ENCODE measurements at places on chromosomes 2 and 18. TPM values are rescaled to one million over a fixed set of nuclear protein-coding genes. Genes with fewer than 3 reads are reported as not detected.

Gene KCNK3
- total RNA-seq: 2.1 TPM

Gene RESP18
- not detected for total RNA-seq

Gene GPR45
- not detected for total RNA-seq

DNA sequence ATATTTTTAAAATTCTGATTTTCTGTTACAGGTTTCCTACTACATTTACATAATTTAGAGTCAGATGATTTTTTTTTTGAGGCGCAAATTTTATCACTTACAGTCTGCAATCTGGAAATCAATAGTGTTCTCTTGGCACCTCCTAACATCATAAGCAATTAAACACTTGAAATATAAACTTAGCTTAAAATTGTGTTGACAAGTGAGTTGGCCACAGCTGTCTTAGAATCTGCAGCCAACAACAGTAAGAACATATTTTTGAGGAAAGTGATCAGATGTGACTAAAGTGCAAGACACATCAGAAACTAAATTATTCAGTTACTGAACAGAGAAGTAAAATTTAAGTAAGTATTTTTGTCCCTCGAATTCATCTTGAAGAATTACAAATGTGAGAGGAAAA is 726.7 kb upstream of the LRATD1 start:
- no peak for DNase-seq

DNA sequence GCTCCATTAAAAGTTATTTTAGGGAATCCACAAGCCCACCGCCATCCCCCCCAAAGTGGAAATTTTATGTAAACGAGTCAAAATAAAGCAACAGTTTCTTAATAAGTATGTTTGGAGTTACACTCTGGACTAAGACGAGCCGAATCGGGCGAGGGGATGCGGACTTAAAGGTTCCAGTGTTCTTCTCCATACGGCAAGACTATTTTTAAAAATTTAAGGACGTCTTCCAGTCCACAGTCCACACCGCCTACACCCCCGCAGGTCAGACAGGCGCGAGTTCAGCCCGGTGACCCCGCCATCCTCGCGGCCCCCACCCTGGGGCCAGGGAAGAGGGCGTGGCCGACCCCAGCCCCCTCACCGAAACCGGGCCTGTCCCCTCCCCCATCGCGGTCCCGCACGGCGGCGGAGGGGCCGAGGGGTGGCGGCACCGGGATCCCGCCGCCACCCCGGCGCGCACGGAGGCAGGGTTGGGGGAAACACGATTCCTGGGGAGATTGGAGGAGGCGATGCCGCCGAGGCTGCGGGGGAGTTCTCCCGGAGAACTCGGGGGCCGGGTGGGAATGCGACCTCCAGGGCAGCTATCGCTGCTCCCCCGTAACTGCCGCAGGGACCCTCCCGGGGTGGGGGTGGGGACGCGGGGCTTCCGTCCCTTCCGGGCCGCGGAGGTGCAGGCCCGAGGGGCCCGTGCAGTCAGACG is 24.5 kb upstream of the SMAD7 start:
- DNase-seq: no peak

- no peak for DNase-seq
Observed at GRCh38 chr2:236338495-236339184, 74.4 kb upstream of the ASB18 start.

DNA sequence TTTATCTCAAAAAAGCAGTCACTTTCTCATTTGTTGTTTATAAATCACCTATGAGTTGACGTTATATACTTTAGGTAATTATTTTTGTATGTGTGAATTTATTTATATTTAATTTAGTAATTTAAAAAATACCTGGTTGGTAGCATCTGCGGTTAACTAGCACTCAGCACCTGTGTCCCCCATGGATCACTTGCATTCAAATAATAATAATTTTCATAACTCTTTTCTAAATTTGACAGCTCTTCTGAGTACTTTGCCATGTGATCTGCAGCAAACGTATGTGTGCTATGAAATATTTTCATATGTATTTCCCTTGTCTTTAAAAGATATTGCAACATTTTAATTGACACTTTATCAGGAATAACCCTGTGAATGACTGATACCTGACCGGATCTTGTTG is 88.1 kb downstream of the CMPK2 start:
- DNase-seq: no peak

- DNase-seq: no peak
Observed at GRCh38 chr18:41326311-41326710, 628.7 kb upstream of the PIK3C3 start.

GRCh38 chr2:3643371-3644245 is 14.4 kb upstream of the ALLC start:
- no peak for DNase-seq

- DNase-seq: no peak
Observed at GRCh38 chr2:134368009-134368817, 114.3 kb downstream of the MGAT5 start.

DNA sequence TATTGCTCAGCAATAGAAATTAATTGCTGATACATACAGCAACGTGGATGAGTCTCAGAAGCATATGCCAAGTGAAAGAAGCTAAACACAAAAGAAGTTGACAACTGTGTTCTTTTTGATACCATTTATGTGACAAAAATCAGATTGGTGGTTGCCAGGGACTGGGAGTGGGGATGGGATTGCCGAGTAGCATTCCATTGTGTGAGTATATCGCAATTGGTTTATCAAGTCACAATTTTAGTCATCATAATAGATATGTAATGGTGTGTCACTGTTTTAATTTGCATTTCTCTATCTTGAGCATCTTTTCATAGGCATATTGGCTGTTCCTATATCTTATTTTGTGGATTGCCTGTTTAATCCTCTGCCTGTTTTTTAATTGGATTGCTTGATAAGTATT is 20.9 kb downstream of the STRADB start:
- no peak for DNase-seq

Gene CCBE1
- total RNA-seq: 5.4 TPM

DNA sequence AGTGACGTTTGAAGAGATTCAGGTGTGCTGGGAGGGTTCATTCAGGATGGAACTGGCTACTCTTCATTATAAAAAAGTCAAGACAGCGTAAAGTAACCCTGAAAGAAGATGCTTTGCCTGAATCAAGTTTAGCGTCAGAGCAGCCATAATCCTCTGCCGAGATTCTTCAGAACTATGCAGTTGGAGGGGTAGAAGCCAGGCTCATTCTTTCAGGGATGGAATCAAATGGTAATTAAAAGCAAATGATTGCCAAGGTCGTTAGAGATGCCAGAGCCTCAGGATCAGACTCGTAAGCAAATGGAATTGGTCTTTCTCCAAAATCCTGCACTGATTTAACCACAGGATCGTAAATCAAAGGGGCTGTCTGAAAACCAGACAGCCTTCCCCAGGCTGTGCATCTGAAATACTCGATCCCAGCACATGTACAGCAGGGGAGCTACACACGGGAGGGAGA is 21.9 kb downstream of the APCDD1 start:
- DNase-seq: no peak

DNA sequence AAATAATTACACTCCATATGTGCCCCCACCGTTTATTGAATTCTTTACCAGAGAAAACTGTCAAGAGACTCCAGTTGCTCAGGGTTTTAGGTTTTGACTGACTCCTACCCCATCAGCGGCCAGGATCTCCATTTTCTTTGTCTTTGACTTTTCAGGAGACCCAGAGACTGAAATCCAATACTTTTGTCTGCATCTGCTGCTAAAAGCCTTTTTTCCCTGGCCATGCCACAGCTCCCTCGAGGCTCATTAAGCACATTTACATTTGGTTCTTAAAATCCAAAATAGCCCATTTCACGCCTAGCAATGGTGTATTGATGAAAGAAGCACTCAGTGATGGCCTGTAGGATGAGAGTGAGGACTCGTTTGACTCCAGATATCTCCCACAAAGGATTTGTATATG is 332.6 kb upstream of the ACVR2A start:
- DNase-seq: no peak

Gene C1GALT1C1L
- total RNA-seq: 0.56 TPM

GRCh38 chr2:21772624-21773023 is 648.9 kb downstream of the TDRD15 start:
- no peak for DNase-seq

DNA sequence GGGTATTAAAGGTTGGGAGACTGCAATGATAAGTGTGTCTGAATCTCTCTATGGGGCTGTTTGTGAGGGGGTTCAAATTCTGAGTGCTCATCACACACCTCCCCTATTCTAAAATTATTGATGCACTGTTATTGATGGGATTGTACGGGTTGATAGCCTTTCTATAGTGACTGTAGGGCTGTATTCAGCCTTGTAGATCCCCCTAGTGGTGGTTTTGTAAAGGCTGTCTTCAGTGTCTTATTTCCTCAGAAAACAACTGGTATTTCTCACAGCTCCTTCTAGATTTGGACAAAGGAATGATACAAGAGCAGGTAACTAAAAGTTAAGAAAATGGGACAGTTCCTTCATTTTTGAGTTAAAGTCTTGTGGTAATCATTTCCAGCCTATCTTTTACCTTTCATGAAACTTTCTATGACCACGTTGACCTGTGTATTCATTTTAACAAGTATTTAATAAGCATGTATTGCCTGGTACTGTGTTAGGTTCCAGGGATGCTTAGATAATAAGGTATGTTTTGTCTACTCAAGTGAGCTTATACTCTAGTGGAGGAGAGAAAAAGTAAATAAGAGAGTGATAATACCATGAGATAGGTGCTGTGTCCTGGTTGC is 21.2 kb downstream of the SMAD4 start:
- no peak for DNase-seq

GRCh38 chr2:52874466-52875106 is 893.0 kb upstream of the CHAC2 start:
- DNase-seq: no peak

Gene TOGARAM2
- 1.1 TPM for total RNA-seq

Gene PELI1
- total RNA-seq: 32.5 TPM

DNA sequence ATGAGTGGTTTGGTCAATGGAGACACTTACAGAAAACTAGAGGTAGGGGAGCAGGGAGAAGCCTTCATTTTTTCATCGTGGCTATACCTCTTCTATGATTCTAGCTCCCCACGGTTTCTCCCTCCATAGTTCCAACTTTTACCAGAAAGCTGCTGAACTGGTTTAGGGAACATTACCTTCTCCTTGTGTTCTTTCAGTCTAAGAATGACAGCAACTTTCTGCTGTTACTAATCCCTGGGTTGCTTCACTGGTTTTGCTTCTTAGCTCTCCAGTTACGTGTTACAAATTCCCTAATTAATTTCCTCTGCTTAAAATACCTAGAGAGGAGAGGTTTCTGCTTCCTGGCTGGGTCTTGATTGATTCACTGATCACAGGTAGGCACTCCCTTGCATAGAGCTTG is 499.9 kb downstream of the SLC4A3 start:
- DNase-seq: no peak

Gene KCNIP3
- 7.1 TPM for total RNA-seq

GRCh38 chr2:215436705-215437565 is 1.1 kb upstream of the FN1 start:
- DNase-seq: no peak

DNA sequence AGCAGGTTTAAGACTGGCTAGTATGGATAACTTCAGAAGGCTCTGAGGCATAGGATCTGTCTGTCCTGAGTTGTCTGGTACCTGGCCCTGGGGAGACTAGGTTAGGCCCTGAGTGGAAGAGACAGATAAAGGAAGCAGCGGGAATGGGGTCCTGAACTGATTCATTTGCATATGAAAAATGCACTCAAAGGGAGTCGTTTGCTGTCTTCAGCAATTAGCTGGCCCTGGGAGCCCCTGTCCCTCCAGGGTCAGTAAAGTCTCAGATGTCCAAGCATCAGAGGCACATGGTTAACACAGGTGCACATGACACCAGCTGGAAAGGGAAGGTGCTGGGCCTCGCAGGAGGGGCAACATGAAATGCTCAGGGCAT is 172.4 kb downstream of the ACOXL start:
- DNase-seq: no peak

GRCh38 chr2:235094457-235094856 is 142.6 kb downstream of the SH3BP4 start:
- no peak for DNase-seq
